ENCODE measurements at places on chromosomes 2 and 18.

DNA sequence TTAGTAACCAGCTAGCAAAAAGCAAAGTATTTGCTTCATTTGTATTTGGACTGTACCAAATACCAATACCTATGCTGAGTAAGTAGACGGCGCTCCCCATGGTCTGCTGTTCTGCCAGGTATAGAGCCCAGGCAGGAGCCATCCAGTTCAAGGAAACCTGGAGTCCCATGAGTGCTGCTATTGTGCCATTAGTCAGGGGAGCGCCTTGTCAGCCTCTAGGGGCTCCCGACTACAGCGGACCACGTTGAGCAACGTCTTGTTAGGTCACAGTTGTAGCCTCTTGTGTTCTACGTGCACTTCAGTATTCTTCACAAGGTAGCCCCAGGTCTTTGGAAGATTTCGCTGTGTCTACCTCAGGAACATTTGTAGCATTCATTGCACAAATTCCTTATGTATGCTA lies 21.6 kb upstream of the SLC9A2 start:
- DNase-seq = no peak

DNA sequence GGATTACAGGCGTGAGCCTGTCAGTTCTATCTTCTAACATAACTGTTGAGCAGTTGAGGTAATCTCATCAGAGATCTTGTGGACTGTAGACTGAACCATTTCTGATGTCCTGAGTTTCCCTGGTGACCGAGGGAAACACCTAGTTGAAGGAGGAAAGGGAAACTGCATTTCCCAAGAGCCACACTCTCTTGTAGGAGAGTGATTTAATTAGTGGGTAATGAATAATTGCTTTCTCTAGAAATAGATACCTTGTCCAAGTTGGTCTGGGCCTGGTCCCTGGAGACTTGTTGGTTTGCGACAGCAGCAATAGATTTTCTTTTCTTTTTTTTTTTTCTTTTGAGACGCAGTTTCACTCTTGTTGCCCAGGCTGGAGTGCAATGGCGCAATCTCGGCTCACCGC lies 7.4 kb downstream of the TTLL4 start:
- no peak for DNase-seq

- DNase-seq = no peak
These were observed 301.9 kb upstream of the SALL3 start for GRCh38 chr18:78677483-78678317.

DNA sequence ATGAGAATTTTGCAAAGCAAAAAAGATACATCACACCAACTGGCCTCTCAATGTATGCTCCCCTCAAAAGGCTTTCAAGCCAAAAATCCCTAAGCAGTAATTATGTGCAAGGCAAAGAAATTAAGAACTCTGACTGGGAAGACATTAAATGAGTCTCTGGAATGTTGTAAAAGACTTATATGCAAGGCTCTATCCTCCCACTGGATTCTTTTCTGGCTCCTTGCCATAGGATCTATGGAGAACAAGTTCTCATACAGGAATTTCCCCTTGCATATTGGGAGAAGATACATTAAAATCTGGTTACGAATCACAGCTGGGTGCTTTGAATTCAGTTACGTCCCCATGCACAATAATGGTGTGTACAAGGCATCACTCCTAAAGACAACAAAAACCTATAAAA lies 73.4 kb upstream of the ATL2 start:
- no peak for DNase-seq

GRCh38 chr2:208638059-208638458 lies 231.5 kb downstream of the PTH2R start:
- DNase-seq = no peak

DNA sequence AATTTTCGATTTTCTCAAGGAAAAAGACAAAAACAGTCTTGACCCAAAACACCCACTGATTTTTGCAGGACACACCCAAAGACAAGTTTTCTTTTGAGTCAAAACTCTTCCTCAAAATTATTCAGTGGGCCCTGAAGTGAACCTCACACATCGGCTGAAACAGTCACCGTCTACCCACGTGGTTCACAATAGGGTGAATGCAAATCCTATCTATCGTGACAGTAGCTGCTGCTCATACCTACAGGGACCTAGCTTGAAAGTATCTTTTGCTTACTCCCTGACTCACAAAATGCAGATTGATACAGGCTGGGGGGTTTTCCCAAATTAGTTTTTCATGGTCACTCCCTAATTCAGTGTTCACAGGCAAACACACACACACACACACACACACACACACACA lies 10.7 kb upstream of the CD226 start:
- DNase-seq = no peak

DNA sequence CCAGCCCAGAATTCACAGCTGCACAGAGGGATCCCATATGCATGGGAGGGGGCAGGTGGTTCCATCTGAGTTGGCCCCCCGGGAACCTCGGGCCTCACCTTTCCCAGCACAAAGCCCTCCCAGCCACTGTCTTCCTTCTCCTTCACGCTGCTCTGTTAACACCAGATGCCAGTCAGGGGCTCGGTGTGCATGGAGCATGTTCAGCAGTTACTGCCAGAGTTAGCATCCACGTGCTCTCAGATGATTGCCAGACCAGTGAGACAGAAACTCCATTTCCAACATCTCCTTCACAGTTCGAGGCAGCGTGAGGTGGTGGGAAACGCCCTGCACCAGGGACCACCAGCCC lies 101.0 kb downstream of the PTGR3 start:
- no peak for DNase-seq

DNA sequence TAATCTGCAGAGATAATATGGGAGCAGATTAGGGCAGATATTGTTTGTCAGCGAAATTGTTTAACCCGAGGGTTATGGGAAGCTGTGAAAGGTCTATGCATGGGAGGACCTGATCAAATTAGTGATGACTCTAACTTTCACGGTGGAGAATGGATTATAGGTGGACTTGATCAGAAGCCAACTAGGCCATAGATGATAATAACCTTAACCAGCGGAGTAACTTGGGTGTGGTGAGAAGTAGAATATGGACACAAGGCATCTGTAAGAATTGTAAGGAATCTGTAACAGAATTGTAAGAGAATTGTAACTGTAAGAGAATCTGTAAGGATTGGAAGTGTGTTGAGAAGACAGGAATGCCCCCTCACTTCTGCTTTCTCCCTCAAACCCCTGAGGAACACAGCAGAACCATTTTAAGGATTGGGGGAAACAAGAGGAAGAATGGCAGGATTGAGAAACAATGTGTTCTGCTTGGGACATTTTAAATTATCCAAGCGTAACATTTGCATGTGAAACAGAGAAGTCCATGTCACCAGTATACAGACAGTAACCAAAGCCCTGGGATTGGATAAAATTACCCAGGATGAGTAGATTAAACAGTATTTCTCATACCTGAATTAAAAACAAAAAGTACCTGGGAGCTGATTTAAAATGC lies 14.9 kb upstream of the SLC39A10 start:
- no peak for DNase-seq

DNA sequence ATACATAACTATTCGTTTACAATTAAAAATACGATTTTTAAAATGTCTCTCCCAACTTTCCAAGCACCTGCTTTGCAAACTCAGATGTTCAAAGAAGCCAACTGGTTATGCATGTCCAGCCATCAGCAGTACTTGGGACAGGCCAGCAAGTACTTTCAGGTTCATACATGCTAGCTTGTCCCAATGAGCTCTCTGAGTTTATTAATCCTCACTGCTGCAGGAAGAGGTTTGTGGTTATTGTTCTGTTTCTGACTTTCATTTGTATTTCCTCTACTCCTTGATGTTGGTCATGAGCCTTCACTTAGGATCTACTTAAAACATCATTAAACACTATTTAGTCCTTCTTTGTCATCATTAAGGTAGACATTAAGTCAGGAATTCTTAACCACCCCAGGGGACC lies 374.1 kb downstream of the LRATD1 start:
- no peak for DNase-seq

- DNase-seq = no peak
These were observed 1.7 kb downstream of the MZT2B start for GRCh38 chr2:130183512-130184373.

GRCh38 chr18:12960853-12961397 lies 13.1 kb downstream of the SEH1L start:
- DNase-seq = no peak

GRCh38 chr2:216519154-216519762 lies 20.6 kb downstream of the RPL37A start:
- DNase-seq = peak; percentile 33

- DNase-seq = no peak
These were observed 194.2 kb upstream of the HDAC4 start for GRCh38 chr2:239594772-239595608.

- no peak for DNase-seq
These were observed 29.1 kb upstream of the RNU4ATAC start for GRCh38 chr2:121501554-121501953.

- DNase-seq = no peak
These were observed 455 bp downstream of the PREPL start for GRCh38 chr2:44360749-44361329.

- no peak for DNase-seq
These were observed 92.8 kb upstream of the TTC39C start for GRCh38 chr18:23921716-23922285.

- DNase-seq = no peak
These were observed 46.2 kb downstream of the ARHGAP28 start for GRCh38 chr18:6775702-6776101.

DNA sequence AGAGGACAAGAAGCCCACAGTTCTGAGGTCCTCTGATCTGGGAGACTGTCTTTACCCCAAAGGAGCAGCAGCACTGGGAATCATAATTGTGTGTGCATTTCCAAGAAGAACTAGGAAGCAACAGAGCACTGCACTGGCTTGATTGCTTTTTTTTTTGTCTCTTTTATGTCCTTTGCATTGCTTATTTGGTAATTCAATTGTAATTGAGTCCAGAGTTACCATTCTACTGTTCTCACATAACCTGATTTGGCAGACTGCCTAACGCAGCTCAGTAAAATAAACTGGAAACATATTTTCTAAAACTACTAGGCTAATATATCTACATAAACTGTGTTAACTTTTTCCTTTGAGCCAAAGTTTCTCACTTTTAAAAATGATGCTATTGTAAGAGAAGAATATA lies 190.3 kb upstream of the SLC8A1 start:
- DNase-seq = no peak

GRCh38 chr2:170477630-170478029 lies 237.5 kb upstream of the SP5 start:
- DNase-seq = no peak

DNA sequence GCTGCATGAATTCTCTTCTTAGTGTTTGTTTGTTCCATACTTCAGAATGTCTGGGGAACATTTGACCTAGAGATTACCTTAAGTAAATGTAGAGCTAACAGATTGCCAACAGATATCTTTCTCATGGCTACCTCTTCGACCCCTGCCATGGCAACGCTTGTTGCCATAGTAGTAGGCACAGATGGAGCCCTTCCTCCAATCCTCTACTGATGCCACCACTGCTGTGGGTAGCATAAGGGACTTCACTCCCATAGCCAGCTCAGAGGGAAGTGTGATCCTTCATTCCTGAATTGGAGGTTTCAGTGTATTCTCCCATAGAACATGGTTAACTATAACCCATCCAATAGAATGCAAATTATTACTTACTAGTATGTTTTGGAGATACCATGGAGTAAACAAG lies 543.6 kb upstream of the NRP2 start:
- no peak for DNase-seq

DNA sequence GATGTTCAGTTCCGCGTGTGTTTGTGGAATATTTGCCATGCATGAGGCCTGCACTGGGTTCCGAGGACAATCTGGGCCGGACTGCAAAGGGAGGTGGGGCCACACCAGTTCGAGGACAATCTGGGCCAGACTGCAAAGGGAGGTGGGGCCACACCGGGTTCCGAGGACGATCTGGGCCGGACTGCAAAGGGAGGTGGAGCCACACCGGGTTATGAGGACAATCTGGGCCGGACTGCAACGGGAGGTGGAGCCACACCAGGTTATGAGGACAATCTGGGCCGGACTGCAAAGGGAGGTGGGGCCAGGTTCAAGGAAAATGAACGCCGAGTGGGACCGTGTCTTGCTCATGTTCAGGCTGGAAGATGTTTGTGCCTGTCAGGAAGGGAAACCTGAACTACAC lies 97.8 kb upstream of the HDAC4 start:
- no peak for DNase-seq

- DNase-seq = no peak
These were observed 346.8 kb upstream of the TCF4 start for GRCh38 chr18:55934821-55935220.

DNA sequence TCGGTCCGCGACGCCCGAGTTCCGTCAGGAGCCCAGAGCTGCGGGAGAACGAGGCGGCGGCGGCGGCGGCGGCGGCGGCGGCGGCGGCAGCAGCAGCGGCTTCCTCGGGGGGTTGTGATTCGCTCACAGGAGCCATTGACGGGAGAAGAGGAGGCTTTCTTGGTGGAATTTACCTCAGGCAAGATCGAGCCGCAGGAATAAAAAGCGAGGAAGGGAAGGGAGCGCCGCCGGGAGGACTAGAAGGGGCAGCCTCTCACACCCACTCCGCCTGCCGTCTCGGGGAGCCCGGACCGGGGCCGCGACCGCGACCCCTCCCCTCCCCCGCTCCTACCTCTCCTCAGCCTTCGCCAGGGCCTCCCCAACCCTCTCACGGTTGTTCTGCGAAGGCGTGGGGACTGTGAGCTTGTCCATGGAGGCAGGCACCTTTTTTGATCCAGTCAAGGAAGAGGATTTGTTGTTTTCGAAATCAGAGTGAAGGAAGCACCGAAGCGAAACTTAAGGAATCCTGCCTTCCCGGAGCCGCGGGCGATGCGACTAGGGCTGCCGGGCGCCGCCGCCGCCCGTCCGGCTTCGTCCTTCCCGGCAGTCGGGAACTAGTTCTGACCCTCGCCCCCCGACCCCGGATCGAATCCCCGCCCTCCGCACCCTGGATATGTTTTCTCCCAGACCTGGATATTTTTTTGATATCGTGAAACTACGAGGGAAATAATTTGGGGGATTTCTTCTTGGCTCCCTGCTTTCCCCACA lies 506 bp downstream of the BMPR2 start:
- no peak for DNase-seq

GRCh38 chr2:54876764-54877163 lies 153.3 kb downstream of the EML6 start:
- DNase-seq = no peak

- DNase-seq = no peak
These were observed 59.3 kb downstream of the DPP4 start for GRCh38 chr2:162014751-162015150.

DNA sequence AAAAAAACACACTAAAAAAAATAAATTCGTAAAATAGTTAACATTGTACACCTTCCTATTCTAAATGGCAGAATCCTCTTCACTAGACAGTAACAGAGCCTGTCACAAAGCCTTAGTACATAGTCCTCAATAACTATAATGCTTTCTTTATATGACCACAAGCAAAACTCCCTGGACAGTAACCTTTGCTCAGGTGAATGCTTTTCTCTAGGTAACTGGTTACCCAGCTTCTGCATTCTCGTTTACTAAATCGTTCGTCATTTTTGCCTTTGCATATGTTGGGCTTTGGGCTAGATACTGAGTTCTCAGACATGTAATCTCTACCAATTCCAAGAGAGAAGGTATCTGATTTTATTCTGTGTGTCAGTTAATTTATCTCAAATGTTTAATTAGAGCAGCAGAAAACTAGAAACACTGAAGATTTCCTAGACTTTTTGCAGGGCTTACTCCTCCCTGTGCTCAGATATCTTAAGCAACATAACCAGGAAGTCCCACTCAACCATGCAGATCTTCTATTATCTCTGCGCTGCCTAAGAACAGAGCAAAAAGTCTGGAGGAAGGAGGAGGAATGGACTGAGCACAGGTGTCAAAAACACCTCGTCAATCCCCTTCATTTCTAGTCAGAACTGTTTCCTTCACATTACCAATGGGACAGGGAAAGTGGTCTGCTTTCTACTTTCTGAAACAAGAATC lies 247.7 kb downstream of the SOCS6 start:
- no peak for DNase-seq

Measured in stimulated activated CD8-positive, alpha-beta memory T cell treated with anti-CD3 and anti-CD28 coated beads, Interleukin-7, amount 100 ng/mL, for 4 hours (primary cell).